ENCODE measurements at places on chromosomes 2 and 18.
A peak's percentile ranks its signal among the peaks of the same experiment; 100 is the strongest.

GRCh38 chr2:174085781-174086180, 120.6 kb upstream of the SP3 start:
- no peak for DNase-seq

- DNase-seq: no peak
These were observed 134.4 kb upstream of the SLC1A4 start for GRCh38 chr2:64854773-64855237.

- DNase-seq: no peak
These were observed 177.8 kb downstream of the EIPR1 start for GRCh38 chr2:3199627-3200345.

- no peak for DNase-seq
These were observed 1.6 kb downstream of the CD8A start for GRCh38 chr2:86788881-86789686.

- peak; percentile 3 for DNase-seq
These were observed 1241.1 kb upstream of the LRRTM1 start for GRCh38 chr2:81545626-81546025.

DNA sequence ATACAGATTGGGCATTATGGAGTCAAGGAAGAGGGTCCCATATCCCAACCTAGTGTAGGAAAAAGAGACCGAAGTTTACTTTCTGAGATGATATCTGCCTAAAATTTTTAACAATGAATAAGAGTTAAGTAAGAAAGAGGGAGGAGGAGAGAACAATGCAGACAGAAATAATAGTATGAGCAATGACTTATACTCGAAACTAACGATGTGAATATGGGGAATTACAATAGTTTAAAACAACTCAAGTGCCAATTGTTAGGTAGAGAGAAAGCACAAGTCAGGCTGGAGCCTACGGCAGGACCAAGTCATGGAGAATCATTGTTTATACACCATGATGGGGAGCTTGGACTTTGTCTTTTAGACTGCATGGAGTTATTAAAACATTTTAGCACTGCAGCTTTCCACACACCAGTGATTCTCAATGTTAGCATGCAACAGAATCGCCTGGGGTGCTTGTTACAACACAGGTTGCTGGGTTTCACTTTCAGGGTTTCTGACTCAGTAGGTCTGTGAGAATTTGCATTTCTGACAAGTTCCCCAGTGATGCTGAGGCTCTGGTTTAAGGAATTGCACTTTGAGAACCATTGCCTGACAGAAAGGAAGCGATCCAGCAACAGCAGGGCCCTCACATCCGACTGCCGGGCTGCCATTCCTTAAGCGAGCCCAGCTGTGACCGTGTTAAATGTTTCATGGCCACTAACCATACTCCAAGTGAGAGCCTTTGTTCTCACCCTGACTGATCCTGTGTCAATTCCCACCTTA, 511.2 kb downstream of the DCDC2C start:
- DNase-seq: no peak

DNA sequence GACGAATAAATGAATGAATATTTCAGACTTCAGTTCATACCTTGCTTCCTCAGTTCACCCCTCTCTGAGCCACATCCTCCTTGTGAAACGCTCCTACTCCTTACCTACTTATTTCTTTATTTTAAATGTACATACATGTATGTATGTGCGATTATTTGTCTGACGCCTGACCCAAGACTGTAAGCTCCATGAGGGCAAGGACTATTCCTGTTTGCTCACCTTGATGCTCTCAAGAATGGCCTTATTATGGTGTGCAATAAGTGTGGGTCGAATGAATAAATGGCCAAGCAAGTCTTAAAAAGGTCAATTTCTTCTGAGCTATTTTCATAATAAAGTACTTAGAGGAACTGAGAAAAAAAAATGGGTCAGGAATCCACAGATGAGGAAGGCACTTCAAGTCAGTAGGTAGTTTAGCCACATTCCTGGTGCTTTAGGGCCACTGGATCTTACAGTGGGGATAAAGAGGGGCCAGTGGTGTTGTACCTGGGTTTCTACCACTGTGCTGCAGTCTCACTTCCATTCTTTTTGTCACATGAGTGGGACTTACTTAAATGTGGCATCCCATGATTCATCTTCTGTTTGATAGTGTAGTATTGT, 74.7 kb downstream of the SDC1 start:
- no peak for DNase-seq

DNA sequence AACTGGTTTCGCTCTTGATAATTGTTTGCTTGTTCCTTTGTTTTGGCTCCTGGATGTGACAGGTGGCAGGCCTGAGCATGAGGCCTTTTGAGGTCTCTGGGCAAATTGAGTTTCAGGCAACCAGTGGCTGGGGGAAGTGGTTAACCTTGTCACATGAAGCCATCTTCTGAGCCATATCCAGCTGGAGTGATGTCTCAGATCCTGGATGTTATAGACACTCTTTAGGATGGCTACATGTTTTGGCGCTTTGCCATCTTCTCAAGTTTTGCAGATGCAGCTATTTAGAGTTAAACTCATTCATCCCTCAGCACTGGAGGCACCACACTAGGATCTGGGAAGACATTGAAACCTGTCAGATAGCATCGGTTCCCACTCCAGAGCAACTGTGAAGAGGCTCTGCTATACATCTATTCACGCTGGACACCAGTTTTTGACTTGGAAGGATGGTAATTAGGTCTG, 25.3 kb upstream of the TACR1 start:
- DNase-seq: no peak

DNA sequence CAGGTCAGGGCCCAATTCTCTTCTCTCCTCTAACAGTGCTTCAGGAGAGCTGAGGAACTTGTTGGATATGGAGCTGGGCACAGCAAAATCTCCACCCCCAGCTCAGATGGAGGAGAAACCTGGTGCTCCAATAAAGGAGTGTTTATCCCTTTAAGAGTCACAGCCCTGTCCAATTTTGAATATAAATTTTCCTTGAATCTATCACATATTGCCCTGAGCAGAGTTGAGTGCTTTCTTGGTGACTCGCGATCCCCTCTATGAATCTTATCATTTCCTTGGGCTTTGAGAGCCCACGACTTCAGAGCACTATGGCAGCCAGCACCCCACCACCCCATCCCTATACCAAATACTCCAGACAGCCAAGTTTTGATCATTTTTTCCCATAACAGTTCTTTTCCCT, 34.4 kb upstream of the SMAD7 start:
- no peak for DNase-seq

- DNase-seq: peak; percentile 46
These were observed 26.0 kb downstream of the CTAGE1 start for GRCh38 chr18:22391407-22392345.
